ENCODE measurements at places on chromosomes 12 and 14.

DNA sequence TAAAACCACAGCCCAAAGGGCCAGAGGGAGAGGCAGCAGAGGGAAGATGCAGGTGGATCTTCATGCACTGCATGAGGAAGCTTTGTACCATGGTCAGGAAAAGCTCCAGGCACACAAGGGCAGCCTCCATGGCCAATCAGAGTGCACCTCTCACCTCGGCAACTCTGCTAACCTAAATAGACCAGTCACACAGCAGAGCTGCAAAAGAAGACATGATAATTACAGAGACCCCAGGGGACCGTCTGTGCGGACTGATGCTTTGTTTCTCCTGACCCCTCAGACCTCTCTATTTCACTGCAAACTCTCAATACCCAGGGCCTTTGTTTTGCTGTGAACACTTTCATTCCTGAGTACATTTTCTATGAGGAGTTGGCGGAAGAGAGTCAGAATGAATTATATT, 10.7 kb upstream of the TCL1B start:
- no peak for DNase-seq

DNA sequence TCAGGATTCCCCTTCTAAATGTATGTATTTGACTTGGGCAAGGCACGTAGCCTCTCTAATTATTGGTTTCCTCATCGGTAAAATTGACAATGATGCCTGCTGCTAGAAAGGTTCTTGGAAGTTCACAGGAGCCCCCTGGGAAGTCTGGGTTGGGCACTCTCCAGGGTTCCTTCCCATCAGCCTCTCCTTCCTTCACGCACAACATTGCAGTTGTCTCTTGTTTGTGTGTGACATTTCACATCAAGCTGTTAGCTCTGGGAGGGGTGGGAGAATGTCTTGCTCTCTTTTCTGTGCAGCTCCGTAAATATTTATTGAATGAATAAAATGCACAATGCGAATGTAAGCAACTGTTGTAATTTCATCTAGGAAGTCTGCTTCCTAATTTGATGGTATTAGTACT, 153.2 kb upstream of the PRICKLE1 start:
- DNase-seq = no peak

DNA sequence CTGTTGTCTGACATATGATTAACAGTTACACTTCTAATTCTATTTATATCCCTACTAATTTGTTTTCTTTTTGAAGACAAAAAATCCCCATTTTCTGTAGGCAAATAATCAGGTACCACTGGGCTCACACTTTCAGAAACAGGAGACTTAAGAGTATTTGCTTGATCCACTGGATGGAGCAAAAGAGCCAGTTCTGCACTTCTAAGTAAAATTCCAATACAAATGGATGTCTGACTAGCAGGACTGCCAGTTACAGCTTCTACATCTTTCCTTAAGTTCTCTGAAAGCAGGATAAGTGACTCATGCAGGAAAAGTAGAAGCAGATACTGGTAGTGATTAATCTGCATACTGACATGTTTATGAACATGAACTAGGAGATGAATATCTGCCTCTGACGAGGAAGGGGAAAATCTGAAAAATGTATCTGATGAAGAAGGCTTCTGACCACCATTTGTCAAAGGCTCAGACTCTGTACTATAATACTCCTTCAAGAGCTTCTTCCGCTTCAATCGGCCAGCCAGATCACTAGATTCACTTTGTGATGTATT, 73.8 kb upstream of the ANKS1B start:
- peak; percentile 50 for DNase-seq

GRCh38 chr14:92459030-92459949, 54.3 kb upstream of the RIN3 start:
- no peak for DNase-seq

DNA sequence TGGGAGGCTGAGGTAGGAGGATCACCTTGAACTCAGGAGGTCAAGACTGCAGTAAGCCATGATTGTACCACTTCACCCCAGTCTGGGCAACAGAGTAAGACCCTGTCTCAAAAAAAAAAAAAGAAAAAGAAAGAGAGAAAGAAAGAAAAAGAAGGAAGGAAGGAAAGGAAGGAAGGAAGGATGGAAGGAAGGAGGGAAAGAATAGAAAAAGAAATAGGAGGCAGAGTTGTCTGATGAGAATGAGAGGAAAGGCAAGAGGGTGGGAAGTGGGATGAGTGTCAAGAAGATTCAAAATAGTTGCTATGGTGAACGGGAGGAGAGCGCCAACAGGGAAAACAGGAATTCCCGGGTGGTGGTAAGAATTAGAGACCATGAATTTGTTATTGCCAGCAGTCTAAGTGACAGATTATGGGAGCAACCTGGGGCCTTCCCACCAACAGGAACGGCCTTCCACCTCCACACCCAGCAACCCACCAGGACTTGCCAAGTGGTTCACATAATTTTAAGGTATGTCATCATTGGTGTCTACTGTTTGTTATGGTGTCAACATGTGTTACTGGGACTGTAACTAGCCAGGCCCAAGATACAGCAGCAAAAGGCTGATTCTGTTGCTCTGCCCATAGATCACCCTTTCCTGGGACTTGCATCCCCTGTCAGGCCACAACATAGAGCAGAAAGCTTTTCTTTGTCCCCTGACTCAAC, 36.1 kb upstream of the C12orf76 start:
- no peak for DNase-seq

GRCh38 chr12:80761838-80762237, 45.1 kb downstream of the MYF5 start:
- no peak for DNase-seq

- no peak for DNase-seq
Observed at GRCh38 chr14:31787377-31787776, 226.2 kb downstream of the NUBPL start.

GRCh38 chr12:12534166-12534866, 28.3 kb downstream of the DUSP16 start:
- DNase-seq = no peak

DNA sequence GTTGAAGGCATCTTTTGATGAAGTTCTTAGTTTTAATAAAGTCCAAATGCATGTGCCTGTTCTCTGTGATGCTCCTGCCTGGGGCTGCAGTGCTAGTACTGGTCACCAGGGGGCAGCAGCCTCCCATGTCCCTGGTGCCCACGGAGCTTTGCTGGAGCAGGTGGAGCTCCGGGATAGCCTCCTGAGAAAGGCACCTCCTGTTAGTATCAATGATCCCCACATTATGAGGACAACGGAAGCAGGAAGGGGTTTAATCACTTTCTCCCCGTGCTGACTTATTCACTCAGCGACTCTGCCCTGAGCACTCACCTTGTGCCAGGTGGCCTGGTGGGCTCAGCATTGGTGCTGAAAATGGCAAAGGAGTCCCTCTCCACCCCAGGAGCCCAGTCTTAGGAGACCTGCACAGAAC, 123.0 kb upstream of the PZP start:
- peak; percentile 50 for DNase-seq

- no peak for DNase-seq
Observed at GRCh38 chr12:16756833-16757555, 151.0 kb upstream of the LMO3 start.

- no peak for DNase-seq
Observed at GRCh38 chr14:72549026-72549425, 344.9 kb downstream of the DPF3 start.

GRCh38 chr14:55384536-55384935, 27.1 kb downstream of the ATG14 start:
- no peak for DNase-seq

DNA sequence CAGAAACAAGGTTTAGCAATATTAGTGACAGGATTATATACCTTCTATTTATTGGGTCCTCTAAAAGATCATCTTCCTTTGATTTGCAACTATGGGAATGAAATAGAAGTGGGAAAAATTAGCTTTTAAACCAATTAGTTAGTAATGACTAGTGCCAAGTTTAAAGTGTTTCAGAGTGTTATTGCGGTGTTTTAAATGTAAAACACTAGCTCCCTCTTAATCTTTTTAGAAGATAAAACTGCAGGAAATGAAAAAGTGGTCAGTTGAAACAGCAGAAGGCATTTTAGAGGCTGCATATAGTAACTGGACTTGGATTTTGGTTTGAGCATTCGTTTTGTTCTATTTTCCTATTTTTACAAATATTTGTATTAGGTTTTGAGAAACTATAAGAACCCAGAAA, 286.2 kb downstream of the RAD51B start:
- DNase-seq = no peak

- no peak for DNase-seq
Observed at GRCh38 chr14:51697848-51698247, 46.1 kb downstream of the FRMD6 start.

DNA sequence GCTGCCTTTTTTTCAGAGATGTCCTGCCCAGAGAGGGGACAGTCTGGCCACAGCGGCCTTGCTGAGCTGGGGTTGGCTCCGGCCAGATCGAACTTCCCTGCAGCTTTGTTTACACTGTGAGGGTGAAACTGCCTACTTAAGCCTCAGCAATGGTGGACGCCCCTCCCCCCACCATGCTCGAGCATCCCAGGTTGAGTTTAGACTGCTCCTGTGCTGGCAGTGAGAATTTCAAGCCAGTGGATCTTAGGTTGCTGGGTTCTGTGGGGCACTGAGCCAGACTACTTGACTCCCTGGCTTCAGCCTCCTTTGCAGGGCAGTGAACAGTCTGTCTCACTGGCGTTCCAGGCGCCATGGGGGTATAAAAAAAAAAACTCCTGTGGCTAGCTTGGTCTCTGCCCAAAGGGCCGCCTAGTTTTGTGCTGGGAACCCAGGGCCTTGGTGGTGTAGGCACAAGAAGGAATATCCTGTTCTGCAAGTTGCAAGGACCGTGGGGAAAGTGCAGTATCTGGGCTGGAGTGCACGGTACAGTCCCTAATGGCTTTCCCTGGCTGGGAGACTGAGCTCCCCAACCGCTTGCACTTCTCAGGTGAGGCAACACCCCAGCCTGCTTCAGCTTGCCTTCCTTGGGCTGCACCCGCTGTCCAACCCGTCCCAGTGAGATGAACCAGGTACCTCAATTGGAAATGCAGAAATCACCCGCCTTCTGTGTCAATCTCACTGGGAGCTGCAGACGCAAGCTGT, 79.1 kb downstream of the LRIG3 start:
- no peak for DNase-seq

DNA sequence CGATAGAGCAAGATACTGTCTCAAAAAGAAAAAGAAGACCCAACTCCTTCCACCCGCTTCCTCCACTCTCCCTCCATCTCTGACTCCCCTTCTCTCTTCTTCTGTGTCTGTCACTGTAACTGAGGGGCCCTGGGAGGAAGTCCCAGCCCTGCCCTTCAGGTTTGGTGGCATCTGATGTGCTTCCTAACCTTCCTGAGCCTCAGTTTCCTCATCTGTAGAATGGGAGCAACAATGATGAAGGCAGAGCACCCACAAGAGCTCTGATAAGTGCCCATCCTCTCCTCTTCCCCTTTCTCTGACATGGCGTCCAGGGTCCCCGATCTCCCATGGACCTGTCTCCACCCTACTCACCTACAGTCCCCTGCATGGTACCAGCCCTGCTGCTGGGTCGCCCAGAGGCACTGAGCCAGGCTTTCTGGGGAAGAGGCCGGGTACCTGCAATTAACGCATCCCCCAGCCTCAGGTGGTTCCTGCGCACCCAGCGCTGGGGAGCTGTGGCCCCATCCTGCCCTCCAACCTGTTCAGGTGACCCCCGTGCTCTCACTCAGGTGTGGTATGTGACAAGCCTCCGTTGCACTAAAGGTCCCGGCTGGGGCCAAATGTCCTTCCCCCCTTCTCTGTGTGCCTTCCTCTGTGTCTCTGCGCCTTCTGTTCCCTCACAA, 13.2 kb downstream of the FOXN4 start:
- DNase-seq = no peak

GRCh38 chr12:78863482-78864402, 832 bp upstream of the SYT1 start:
- DNase-seq = peak; percentile 32

GRCh38 chr12:127696963-127697362, 570.0 kb upstream of the TMEM132C start:
- no peak for DNase-seq

DNA sequence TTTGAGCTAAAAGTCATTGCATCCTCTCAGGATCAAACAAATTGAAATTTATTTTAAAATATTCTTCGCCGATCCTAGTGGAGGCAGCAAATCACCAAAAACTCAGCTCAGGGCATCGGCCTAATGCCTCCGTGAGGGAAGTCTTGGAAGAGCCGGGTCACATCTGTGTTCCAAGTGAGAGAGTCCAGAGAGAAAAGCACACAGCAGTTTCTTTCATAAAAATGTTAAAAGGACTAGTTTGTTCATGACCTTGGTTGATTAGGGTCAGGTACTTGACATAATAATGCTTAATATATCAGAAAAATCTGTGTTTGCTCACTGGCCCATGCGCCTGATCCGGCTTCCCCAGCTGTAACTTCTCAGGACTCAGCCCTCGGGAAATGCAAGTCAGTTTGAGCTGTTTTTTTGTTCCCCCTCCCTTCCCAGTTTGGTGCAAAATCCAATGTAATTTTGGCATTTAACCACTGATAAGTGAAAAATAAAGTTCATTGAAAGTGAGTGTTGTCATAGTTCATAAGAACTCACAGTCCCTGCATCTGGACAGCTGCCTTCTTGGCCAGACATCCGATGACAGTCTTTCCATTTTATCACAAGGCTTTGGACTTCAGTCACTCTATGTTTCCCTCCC, 161.7 kb downstream of the CAND1 start:
- peak; percentile 24 for DNase-seq

GRCh38 chr12:50633955-50634354, 129.2 kb downstream of the DIP2B start:
- DNase-seq = no peak

DNA sequence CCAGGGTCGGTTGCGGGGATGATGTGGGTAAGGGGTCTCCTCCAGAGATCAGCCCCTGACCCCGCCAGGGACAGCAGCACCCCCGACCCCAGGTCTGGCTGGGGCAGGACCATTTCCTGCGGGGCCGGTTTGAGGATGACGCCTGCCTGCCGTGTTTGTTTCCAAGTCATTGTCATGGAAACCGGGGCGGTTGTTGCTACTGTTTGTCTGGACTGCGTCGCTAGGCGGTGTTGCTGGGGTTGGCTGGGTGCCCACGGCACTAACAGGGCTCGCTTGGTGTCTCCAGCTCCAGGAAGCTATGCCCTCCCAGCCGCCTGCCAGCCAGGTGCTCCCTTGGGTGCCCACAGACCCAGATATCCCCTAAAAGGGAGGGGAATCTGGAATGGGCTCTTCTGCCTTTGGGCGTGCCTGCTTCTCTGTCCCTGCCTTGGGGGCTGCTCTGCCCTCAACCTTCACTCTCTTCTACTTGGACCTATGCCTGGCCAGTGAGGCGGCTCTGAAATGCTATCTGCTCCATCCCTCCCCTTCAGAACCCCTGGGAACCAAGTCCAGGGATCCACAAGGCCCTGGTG, 4.7 kb upstream of the CRIP1 start:
- DNase-seq = peak; percentile 94

GRCh38 chr14:45194964-45195363, 58.0 kb downstream of the MIS18BP1 start:
- no peak for DNase-seq

GRCh38 chr12:83092606-83093005, 405.9 kb downstream of the TMTC2 start:
- no peak for DNase-seq

DNA sequence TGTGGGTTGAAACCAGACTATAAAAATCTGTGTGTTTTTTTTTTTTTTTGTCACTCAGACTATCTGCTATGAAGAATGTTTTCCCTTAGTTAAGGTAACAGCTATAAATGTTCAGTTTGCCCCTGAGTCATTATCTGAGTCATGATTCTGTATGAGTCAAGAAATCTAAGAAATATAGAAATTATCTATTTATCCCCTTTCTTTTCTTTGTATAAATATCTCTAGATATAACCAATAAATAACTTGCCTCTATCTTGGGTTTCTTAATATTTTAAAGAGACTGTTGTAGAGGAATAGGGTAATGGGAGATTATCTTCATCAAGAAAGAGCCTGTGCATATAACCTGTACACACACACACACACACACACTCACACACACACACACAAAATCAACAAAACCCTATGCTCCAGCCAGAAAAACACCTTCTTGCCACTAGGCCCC, 161.7 kb upstream of the EEA1 start:
- DNase-seq = peak; percentile 81

All from kidney glomerular epithelial cell (primary cell).